ENCODE measurements at places on chromosomes 1 and 21. TPM values are rescaled to one million over a fixed set of nuclear protein-coding genes. Genes with fewer than 3 reads are reported as not detected.

The HOOK1 gene
- total RNA-seq, result 6.1 TPM

- H3K4me3 ChIP-seq, result no peak overlapping the region
- H3K27me3 ChIP-seq, result no peaks in the 10 kb centered on the region
- no peaks in the 10 kb centered on the region for H3K36me3 ChIP-seq
- H3K4me1 ChIP-seq, result no peaks in the 10 kb centered on the region
- no peak overlapping the region for H3K27ac ChIP-seq
- DNase-seq, result no peak
These were observed 10.2 kb upstream of the SLC19A2 start for GRCh38 chr1:169495916-169496315.

DNA sequence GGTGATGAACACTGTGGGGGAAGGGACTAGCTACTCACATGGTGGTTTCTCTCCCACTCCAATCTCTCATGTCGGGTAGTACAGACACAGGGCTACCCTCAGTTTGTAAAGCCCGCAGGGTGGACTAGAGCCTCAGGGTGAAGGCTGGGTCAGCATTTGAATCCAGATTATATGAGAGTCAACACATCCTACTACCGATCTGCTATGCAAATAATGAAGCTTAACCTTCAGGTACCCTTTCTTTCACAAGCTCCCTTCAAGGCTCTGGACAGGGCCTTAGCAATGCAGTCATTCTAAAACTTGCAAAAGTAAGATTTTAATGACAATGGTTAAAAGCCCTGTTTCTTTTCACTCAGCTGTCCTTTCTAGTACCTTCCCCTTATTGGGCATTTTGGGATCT lies 5.5 kb upstream of the ZBED6 start:
- no peak for DNase-seq
- H3K27me3 ChIP-seq, result no peaks in the 10 kb centered on the region
- H3K4me3 ChIP-seq, result no peak overlapping the region
- no peak overlapping the region for H3K27ac ChIP-seq
- H3K4me1 ChIP-seq, result peaks cover 3% of the 10 kb centered on the region

DNA sequence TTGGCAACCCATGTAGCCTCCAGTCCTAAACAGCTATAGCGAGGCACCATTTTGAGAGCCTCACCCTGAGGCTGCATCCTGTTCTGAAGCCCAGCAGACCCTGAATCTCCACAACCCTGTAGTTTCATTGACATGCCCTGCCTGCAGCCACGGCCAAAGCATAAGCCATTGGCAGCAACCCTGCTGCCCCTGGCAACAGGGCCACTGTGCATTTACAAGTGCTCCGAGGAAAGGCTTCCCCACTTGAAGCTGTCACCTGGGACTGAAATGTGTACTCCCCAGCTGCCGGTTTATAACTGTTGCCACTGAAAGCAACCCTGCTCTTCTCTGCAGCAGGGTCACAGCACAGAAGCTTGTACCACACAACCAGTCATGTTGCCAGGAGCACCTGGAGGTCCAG lies 124.2 kb upstream of the OLFM3 start:
- no peak overlapping the region for H3K27ac ChIP-seq
- H3K4me1 ChIP-seq, result no peaks in the 10 kb centered on the region
- no peak overlapping the region for H3K4me3 ChIP-seq
- H3K27me3 ChIP-seq, result no peaks in the 10 kb centered on the region

DNA sequence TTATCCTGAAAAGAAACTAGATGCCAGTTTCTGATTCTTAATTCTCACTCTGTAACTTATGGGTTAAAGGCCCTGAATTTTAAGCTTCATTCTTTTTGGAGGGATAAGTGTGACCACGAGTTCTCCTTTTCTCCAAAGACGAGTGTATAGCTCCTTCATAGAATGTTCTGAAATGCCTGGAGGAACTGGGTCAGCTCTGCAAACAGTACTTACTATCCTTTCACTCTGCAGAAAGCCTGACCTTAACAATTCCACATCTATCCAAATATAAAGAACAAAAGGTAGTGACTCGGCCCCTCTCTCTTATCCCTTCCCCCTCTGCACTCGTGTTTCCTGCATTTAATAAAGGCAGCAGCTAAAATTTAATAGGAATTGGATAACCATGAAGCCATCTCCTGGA lies 150.5 kb downstream of the LYPLAL1 start:
- no peak overlapping the region for H3K27ac ChIP-seq
- H3K4me3 ChIP-seq, result no peak overlapping the region
- DNase-seq, result no peak
- H3K36me3 ChIP-seq, result no peaks in the 10 kb centered on the region

DNA sequence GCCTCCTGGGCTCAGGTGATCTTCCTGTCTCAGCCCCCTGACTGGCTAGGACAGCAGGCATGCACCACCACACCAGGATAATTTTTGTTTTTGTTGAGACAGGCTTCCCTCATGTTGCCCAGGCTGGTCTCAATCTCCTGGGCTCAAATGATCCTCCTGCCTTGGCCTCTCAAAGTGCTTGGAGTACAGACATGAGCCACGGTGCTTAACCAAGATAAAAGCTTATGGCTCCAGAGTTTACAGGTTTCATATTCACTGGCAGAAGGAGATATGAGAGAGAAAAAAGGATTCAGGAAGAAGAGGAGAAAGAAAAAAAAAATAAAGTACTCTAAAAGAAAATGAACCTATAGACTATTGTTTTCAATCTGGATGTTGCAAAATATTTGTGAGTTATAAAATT lies 748.8 kb upstream of the NCAM2 start:
- H3K36me3 ChIP-seq, result no peaks in the 10 kb centered on the region
- no peak overlapping the region for H3K4me3 ChIP-seq
- DNase-seq, result no peak
- H3K27me3 ChIP-seq, result no peaks in the 10 kb centered on the region
- no peaks in the 10 kb centered on the region for H3K4me1 ChIP-seq

The EPHA2 gene
- total RNA-seq, result 17.5 TPM

- H3K4me1 ChIP-seq, result peaks cover 5% of the 10 kb centered on the region
- H3K27me3 ChIP-seq, result peaks cover 2% of the 10 kb centered on the region
- H3K4me3 ChIP-seq, result no peak overlapping the region
- no peak for DNase-seq
- no peaks in the 10 kb centered on the region for H3K36me3 ChIP-seq
These were observed 7.0 kb upstream of the C1orf174 start for GRCh38 chr1:3907031-3907534.

- no peak overlapping the region for H3K4me3 ChIP-seq
- no peaks in the 10 kb centered on the region for H3K36me3 ChIP-seq
- no peak for DNase-seq
- no peak overlapping the region for H3K27ac ChIP-seq
These were observed 1.9 kb upstream of the SFT2D2 start for GRCh38 chr1:168223681-168224540.

The TAS1R1 gene
- total RNA-seq, result not detected

The CRYBG2 gene
- total RNA-seq, result not detected

The CYP4B1 gene
- total RNA-seq, result 47.8 TPM

DNA sequence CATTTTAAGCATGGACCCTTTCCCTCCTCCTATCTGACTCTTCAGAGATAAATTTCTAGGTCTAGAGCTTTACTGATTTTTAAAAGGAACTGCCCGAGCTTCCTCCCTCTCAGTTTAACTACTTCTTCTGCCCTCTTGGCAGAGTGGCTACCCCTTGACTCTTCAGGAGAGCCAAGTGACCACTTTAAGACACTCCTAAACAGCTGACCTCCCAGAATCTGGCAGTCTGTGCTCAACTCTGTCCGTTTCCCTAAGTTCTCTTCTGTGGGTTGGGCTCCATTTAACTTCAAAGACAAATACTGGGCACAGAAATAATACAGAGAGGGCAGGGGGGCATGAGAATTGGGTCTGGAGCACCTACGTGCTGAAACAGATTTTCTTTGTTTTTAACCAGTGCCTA lies 196.3 kb upstream of the FOXD3 start:
- H3K4me3 ChIP-seq, result no peak overlapping the region
- no peak for DNase-seq
- no peak overlapping the region for H3K27ac ChIP-seq
- H3K27me3 ChIP-seq, result no peaks in the 10 kb centered on the region
- no peaks in the 10 kb centered on the region for H3K36me3 ChIP-seq
- H3K4me1 ChIP-seq, result no peaks in the 10 kb centered on the region

GRCh38 chr1:113940365-113941244 lies 11.5 kb downstream of the HIPK1 start:
- no peak overlapping the region for H3K4me3 ChIP-seq
- H3K4me1 ChIP-seq, result no peaks in the 10 kb centered on the region
- H3K36me3 ChIP-seq, result peaks cover 20% of the 10 kb centered on the region
- no peak for DNase-seq
- H3K27me3 ChIP-seq, result no peaks in the 10 kb centered on the region
- peak overlapping the region; percentile 32 for H3K27ac ChIP-seq

- H3K4me3 ChIP-seq, result no peak overlapping the region
- no peak overlapping the region for H3K27ac ChIP-seq
- no peaks in the 10 kb centered on the region for H3K4me1 ChIP-seq
- DNase-seq, result no peak
- H3K27me3 ChIP-seq, result no peaks in the 10 kb centered on the region
- H3K36me3 ChIP-seq, result no peaks in the 10 kb centered on the region
These were observed 106.1 kb upstream of the RUNX3 start for GRCh38 chr1:25036117-25036546.

The ACOT11 gene
- total RNA-seq, result 9.1 TPM

DNA sequence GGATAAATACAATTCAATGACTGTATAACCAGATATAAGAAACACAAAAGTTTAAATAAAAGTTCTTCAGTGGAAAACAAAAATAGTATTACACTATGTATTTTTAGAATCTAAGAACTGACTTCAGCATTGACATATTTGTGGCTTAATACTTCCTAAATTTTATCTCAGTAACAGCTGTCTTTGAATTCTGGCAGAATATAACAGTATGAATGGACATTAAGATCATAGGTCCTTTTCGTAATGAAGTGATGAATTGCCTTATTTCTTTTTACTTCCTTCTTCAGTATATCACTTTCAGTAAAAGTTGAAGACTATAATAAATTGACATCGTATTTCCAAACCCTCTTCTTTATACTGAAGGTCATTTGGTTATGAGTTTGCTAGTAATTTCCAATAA lies 1030.0 kb downstream of the MRPL39 start:
- no peaks in the 10 kb centered on the region for H3K27me3 ChIP-seq
- no peak overlapping the region for H3K27ac ChIP-seq
- no peaks in the 10 kb centered on the region for H3K36me3 ChIP-seq

- H3K27ac ChIP-seq, result no peak overlapping the region
- H3K4me1 ChIP-seq, result peaks cover 11% of the 10 kb centered on the region
- no peaks in the 10 kb centered on the region for H3K27me3 ChIP-seq
- no peaks in the 10 kb centered on the region for H3K36me3 ChIP-seq
- no peak for DNase-seq
- no peak overlapping the region for H3K4me3 ChIP-seq
These were observed 33.1 kb upstream of the GORAB start for GRCh38 chr1:170498876-170499275.

The LRRIQ3 gene
- 0.16 TPM for total RNA-seq

GRCh38 chr1:80731241-80731894 lies 1069.4 kb upstream of the ADGRL2 start:
- no peak overlapping the region for H3K4me3 ChIP-seq
- H3K36me3 ChIP-seq, result no peaks in the 10 kb centered on the region
- H3K27me3 ChIP-seq, result no peaks in the 10 kb centered on the region
- H3K4me1 ChIP-seq, result no peaks in the 10 kb centered on the region
- no peak for DNase-seq

DNA sequence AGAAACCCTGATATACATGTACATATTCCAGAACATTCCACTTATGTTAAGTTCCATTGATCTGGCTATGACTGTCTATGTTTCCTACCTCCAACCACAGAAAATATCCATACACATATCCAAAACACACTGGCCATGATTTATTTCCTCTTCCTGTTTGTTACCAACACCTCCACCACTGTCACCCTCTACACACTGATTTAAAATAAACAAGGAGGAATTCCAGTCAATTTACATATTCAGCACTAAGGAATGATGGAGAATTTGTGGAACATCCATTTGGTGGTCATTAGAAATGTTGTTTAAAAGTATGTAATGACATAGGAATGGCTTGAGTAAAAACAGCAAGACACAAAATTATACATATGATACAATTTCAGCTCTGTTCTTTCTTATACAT lies 5.5 kb upstream of the STX6 start:
- H3K36me3 ChIP-seq, result no peaks in the 10 kb centered on the region
- no peaks in the 10 kb centered on the region for H3K4me1 ChIP-seq
- no peaks in the 10 kb centered on the region for H3K27me3 ChIP-seq
- no peak overlapping the region for H3K4me3 ChIP-seq

- H3K27me3 ChIP-seq, result no peaks in the 10 kb centered on the region
- no peak overlapping the region for H3K4me3 ChIP-seq
- no peaks in the 10 kb centered on the region for H3K4me1 ChIP-seq
These were observed 68.5 kb upstream of the PDE4B start for GRCh38 chr1:65724151-65724550.

DNA sequence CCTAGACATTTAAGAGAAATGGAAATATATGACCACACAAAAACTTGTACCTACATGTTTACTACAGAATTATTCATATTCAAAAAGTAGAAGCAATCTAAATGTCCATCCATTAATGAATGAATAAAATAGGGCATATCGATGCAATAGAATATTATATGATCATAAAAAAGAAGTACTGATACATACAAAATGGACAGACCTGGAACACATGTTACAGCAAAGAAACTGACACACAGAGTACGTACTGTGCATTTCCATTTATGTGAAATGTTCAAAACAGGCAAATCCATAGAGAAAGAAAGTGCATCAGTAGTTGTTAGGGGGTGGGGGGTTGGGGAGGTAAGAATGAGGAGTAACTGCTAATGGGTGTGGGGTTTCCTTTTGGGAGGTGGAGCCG lies 39.2 kb downstream of the B3GALNT2 start:
- no peak for DNase-seq
- H3K4me3 ChIP-seq, result no peak overlapping the region
- peaks cover 8% of the 10 kb centered on the region for H3K36me3 ChIP-seq
- H3K4me1 ChIP-seq, result no peaks in the 10 kb centered on the region
- no peak overlapping the region for H3K27ac ChIP-seq
- no peaks in the 10 kb centered on the region for H3K27me3 ChIP-seq

The C1orf167 gene
- 0.85 TPM for total RNA-seq

DNA sequence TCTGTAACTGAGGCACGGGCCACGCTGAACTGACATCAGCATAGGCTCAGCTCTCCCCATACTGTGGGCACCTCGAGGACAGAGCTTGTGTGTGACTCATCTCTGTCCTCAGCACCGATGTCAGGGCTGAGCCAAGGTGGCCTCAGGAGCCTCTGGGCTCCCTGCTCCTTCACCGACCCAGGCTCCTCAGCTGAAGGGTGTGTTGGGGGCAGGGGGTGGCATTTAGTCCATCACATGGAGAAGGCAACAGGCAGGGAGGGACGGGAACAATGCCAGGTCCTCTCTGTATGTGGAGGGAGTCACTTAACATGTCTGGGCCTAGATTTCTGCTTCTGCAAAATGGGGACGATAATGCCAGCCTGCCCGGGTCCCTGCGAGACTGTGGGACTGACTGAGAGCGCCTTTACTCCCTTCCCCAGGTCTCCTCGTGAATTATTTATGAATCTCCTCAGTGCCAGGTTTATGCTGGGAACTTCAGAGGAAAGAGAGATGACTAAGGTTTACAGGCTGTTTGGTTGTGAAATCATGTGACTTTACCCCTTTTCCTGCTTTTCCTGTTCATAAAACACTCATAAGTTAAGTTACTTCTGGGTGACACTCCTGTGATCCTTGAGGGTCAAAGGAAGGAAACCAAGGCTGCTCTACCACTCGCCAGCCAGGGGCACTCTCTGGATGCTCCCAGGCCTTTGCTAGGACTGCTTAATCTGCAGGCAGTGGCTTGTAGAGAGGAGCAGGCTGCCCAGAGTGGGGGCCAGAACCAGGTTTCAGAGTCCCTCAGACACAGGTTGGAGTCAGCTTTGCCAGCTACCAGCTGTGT lies 16.2 kb downstream of the TTC39A start:
- no peaks in the 10 kb centered on the region for H3K27me3 ChIP-seq
- no peak for DNase-seq
- no peak overlapping the region for H3K27ac ChIP-seq
- H3K4me1 ChIP-seq, result no peaks in the 10 kb centered on the region
